ENCODE measurements at places on chromosomes 6 and 20.

- DNase-seq, result no peak
Measured at GRCh38 chr20:59781226-59781625, 152.2 kb downstream of the SYCP2 start.

DNA sequence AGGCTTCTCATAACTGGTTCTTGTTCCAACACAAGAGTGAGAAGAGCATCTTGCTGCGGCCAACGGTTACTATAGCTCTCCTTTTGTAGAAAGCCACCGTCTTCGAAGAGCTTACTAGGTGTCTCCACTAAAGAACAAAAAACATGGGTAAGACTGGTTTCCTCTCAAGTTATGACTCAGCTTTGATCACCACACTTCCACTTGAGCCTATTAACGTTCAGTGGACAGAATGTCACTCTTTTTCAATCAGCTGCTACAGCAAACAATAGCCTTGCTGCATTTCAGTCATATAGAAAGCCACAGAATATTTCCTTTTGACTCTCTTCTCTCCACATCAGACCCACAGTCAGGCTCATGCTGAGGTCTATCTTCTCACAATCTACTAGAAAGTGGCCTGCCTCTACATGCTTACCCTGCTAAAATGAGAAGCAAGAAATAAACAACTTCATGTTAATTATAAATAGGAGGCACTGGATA, 243.5 kb upstream of the PREP start:
- no peak for DNase-seq

DNA sequence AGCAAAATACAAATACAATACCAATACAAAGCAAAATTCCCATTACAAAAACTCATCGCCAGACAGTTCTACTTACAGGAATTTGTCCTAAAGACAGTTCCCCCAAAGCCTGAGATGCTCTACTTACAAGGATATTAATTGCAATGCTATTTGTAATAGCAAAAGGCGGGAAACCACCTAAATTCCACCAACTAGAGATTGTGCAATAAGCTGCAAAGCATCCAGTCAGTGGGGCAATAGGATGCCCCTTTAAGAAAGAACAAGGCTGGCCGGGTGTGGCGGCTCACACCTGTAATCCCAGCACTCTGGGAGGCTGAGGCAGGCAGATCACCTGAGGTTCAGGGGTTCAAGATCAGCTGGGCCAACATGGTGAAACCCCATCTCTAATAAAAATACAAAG, 39.1 kb downstream of the FAM209B start:
- no peak for DNase-seq

DNA sequence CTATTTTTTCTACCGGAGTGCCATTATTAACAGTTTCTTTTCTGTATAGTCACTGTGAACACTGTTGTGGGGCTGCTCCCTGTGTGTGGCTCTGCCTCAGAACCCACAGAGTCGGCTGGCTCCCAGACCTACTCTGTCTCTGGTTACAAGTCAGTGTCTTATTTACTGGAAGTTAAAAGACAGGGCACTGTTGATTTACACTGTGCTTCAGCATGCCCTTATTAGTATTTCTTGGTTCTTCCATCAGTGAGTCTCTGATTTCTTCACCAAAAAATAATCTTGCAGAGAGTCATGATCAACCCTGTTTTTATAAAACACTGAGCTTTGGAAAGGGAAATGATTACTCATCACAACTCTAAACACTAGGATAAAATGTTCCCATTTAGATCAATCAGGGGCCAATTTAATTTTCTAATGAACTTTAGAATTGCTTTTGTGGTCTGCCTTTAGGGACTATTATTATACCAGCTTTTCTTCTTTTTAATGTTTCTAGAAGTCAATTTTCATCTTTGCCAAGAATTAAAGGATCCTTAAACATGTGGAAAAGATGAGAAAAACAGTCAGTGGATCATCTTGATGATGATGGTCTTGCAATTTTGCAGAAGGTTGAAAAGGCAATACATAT, 92.6 kb downstream of the UTRN start:
- DNase-seq, result no peak

Data from chondrocyte (in vitro differentiated cells).